Stimulated activated CD8-positive, alpha-beta memory T cell treated with anti-CD3 and anti-CD28 coated beads, Interleukin-7, amount 100 ng/mL, for 1 hour (primary cell): ENCODE measurements at places on chromosomes 12 and 14.

DNA sequence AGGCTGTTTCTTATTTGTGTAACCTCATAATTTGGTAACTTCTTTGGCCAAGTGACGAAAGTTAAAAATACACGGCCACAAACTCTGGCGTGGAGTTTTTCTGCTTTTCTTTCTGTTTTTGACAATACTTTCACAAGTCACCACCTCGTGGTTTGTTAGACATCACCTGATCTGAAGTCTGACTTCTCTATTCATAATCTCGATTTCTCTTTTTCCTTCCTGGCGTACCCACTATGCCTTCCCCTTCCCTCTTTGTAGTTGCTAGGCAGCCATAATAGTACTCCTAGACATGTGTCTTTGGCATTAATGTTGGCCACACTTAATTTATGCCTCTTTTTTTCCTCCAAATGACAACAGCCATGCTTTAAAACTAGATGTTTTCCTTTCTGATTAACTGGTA, 97.6 kb downstream of the POLR3B start:
- no peak for DNase-seq

DNA sequence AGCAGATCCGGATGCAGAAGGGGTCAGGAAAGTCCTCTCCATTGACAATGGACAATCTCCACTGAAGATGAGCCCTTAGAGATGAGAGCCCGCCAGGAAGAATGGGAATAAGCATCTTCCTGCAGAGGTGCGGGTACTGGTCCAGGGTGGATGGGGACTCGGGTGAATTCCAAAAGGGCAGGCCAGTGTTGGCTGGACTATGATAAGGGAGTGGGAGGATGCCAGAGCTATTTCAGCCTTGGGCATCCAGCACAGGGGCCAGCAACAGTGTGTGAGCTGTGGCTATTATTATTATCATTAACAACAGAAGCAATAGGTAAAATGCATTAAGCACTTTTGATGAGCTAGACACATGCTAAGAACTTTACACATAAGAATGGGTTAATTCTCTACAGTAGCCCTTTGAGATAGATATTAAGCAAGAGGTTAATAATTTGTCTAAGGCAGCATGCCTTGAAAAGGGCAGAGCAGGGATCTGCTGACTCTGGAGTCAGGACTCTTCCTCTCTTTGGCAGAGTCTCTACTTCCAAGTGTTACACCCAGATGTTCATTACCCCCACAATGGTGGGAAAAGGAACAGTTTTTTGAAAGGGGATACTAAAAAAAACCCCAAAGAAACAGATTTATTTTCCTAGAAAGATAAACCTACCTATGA, 55.2 kb downstream of the PRICKLE1 start:
- DNase-seq: no peak

GRCh38 chr12:97639702-97640101, 177.1 kb downstream of the RMST start:
- DNase-seq: no peak

GRCh38 chr14:52052288-52052943, 16.4 kb downstream of the NID2 start:
- no peak for DNase-seq

- no peak for DNase-seq
These were observed 13.8 kb upstream of the DDX47 start for GRCh38 chr12:12799163-12799920.

DNA sequence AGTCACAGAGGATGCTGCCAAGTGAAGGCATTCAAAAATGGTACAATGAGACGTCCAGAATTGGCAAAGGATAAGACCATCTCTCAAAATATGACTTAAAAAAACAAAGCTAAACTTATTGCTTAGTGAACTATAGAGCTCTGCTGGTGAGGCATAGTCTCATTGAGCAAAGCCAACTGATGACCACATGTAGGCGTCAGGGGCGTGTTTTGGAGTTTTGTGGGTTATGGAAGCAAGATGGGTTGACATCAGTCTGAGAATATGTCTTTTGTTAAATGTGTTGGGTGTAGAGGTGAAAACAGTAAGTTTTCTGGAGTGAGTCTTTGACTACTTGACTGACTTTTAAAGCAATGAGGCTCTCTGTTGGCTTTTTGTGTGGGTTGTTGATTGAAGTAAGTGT, 47.2 kb downstream of the ATL1 start:
- no peak for DNase-seq

DNA sequence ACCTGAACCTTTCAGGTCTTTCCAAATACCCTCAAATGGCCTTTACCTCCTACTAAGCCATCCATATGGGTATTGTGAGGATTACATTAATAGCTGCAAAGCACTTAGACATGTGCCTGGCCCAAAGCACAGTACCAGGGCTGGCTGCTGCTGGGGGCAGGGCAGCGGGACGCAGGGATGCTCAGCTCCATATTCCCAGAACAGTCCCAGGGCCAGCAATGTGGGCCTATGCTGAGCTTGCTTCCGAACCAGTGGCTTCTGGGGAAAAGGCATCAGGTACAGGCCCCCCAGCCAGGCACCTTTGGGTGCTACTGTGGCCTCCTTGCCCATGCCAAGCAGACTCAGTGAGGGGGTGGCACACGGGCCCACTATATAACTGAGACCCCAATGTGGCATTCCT, 10.4 kb downstream of the ACTN1 start:
- DNase-seq: no peak

GRCh38 chr12:50505675-50506530, 1.1 kb downstream of the DIP2B start:
- DNase-seq: no peak

GRCh38 chr12:59005193-59005955, 85.1 kb upstream of the LRIG3 start:
- DNase-seq: no peak
